ENCODE measurements at places on chromosomes 1 and 21.

- no peak for DNase-seq
Measured at GRCh38 chr1:38027201-38028104, 14.9 kb downstream of the UTP11 start.

DNA sequence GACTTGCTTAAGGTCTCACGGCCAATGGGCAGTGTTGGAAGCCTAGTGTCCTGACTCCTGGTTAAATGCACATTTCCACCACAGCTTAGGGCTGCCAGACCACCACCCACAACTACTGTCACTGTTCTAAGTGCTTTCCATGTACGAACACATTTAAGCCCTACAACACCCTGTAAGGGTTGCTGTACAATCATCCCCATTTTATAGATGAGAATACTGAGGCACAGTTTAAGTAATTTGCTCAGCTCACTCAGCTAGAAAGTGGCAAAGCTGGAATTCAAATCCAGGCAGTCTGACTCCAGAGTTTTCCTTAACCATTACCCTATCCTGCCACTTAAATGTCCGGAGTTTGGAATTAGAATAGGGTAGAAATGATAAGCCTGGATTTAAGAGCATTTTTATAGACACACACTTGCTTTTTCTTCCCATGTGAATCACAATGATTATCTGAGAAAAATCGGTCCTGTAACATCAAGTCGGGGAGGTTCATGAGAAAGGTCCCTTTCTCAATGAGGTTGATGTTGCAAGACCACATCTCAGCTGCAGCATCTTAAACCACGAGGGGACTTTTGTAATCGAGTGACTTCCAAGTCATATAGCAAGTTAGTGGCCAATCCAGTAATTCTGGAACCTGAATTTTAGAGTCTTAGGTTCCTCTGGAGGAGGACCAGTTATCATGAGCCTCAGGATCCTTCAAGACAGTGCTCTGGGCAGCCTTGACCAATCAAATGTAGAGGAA is 8.6 kb downstream of the E2F2 start:
- no peak for DNase-seq

GRCh38 chr1:179314928-179315327 is 21.3 kb downstream of the SOAT1 start:
- no peak for DNase-seq

DNA sequence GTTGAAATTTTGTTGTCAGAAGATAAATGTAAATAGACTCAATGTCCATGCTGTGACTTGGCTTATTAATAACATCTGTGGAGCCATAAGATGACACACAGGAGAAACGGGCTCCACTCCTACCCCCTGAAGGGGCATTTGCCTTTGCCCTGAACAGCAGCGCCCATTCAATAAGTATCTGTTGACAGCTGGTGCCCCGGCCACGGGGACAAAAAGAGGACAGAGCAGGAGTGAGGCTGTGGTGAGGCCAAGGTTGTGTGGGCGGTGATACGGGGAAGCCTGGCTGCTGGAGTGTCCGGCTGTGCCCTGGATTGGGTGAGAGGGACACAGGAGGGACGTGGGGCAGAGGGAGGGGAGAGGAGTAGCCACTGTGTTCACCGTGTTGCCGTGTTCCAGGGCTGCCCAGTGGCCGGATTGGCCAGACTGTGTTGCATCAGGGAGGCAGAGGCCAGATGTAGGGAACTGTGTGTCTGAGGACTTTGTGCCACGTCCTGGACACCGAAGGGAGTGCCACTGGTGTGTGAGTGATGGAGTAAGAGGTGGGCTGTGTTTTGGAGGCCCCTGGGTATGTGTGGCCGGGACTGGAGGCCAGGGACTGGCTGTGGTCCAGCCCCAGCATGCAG is 15.1 kb downstream of the PRMT2 start:
- no peak for DNase-seq

DNA sequence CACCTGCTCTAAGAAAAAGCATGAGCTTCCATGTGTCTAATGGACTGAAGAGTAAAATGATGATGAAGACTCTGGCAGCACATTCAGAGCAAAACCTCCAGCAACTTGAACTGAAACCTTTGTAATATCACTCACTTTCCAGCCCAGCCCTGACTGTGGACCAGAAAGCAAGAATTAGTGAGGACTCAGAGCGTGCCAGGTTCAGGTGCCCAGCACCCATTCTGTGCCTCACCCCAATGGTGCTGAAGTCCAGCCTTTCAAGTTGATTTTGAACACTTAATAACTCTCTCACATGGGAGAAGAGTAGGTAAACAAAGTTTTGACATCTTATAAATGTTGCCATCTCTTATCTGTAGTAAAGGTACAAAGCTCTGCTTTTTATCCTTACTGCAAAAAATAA is 350.0 kb downstream of the KCNH1 start:
- no peak for DNase-seq

DNA sequence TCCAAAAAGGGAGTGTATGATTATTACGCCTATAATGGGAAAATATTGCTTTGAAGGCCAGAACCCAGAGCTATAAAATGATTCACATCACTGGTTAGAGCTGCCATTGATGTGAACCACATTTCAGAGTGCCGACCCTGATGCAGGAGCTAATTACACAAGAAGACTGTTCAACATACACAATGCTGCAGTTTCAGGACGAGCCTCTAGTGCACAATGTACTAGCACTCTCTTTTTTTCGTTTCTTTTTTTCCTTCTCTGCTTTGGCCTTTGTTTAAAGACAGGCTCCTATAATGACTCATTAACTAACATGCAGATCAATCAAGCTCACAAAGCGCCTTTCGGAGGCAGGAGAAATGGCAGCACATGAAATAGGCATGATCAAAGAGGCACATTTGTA is 66.0 kb upstream of the HMGB4 start:
- DNase-seq = no peak

DNA sequence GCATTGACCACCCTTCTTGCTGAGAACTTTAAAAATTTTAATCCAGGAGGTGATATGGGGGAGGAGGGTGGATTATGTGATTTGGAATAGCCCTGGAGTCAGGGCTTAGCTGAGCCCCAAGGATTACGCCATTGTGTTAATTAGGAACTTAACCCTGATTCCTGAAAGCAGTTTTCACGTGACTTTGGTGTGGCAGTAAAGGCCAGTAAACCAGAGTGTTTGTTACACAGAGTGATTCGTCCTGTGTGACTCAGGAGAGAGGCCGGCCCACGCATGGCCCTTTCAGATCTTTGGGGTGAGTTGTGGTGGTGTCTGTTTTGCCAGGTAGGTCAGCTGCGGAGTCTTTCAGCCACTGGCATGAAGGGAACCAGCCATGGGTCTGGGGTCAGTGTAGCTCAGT is 107.6 kb downstream of the NOS1AP start:
- no peak for DNase-seq
